Cortex of kidney (tissue), 1 donor: ENCODE measurements at places on chromosomes 3 and 15.

GRCh38 chr3:186790261-186790981 is 7.0 kb downstream of the EIF4A2 start:
- no peak for DNase-seq

DNA sequence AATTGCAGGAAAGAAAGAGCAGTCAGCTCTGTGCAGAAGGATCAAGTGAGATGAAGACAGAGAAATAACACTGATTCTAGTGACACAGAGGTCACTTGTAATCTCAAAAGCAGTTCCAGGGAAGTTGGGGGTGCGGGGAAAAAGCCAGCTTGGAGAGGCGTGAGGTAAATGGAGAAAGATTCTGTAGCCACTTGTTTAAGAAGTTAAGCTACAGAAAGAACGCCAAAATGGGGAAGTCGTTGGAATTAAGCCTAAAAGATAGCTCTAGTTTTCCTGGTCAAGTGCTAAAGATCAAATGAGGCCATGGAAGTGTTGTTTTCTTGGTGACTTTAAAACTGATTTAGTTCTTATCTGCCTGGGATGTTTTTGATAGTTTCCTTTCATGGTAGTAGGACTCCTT is 152.0 kb downstream of the GREM1 start:
- DNase-seq: no peak

GRCh38 chr3:72678380-72678779 is 169.9 kb downstream of the SHQ1 start:
- no peak for DNase-seq

- no peak for DNase-seq
These were observed 8.8 kb upstream of the DNAJA4 start for GRCh38 chr15:78255421-78256043.

DNA sequence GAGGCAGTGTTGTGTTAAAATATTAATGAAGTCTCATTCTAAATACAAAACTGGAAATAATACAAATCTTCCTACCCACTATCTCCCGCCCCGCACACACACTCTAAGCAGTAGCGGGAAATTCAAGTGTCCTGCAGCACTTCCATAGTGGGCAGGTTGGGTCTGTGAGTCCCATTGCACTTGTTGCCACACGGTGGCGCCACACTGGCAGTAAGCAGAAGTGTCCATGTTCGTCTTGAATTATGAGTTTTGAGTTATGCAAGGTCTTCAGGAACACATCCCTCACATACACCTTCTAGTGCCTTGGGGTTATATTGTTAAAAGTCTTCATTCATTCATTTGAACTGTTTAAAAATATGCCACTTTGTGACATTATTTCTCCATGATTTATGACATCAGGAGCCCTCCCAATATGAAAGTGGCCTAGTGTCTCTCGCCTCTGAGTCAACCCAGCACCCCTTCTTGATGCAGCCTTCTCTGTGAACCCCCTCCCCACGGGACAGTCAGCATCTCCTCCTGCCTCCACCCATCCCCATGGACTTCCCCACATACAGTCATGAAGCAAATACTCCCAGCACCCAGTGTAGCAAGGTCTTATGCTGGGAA is 17.6 kb upstream of the CCDC174 start:
- no peak for DNase-seq

GRCh38 chr3:83034806-83035703 is 1273.6 kb upstream of the GBE1 start:
- DNase-seq: no peak

GRCh38 chr15:59327942-59328341 is 44.7 kb downstream of the MYO1E start:
- DNase-seq: no peak

- no peak for DNase-seq
These were observed 60.2 kb downstream of the CORO2B start for GRCh38 chr15:68638953-68639515.

DNA sequence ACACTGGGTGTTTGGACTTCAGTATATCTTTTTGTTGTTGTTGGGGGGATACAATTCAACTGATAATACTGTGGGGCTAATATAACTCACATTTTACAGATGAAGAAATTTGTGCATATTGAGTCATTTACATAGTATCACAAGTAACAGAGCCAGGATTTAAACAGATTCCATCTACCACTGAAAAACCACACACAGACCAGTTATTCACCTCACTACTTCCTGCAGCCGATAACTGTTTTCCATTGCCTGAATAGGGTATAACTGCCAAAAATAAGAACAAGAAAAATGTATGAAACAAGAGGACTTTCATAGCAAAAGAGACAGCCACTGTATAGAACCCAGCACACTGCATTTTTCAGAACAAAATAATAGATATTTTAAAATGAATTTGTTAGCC is 215.8 kb upstream of the CNTN6 start:
- DNase-seq: no peak

DNA sequence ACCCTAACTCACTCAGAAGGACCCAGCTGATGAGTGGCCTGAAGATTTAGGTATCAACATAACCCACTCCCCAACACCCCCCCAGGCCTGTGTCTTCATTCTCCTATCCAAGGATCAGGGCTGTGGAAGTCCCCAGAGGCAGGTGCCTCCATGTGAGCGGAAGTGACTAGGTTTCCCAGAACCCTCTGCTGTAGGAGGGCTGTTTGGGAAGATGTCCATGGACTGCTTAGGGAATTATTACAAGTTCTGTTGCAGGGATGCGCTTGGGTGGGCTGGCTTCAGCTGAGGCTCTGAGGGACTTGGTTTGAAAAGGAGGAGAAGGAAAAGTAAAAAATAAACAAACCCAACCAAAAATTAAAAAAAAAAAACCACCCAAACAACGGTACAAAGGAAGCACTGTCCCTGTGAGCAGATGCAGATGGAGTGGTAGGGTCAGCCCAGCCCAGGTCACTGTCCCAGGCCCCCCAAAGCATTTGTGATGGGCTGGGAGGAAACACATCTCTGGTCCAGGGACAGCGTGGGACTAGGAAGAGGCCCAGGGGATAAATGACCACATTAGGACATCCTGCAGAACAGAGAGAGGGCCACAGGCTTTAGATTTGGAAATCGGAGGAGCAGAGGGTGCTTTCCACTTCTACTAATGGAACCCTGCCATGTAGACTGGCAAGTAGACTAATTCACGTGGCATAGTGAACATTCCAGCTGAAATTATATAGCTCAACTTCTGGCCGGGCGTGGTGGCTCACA is 12.2 kb upstream of the APOD start:
- no peak for DNase-seq

GRCh38 chr15:39213385-39213840 is 367.5 kb upstream of the THBS1 start:
- DNase-seq: no peak

DNA sequence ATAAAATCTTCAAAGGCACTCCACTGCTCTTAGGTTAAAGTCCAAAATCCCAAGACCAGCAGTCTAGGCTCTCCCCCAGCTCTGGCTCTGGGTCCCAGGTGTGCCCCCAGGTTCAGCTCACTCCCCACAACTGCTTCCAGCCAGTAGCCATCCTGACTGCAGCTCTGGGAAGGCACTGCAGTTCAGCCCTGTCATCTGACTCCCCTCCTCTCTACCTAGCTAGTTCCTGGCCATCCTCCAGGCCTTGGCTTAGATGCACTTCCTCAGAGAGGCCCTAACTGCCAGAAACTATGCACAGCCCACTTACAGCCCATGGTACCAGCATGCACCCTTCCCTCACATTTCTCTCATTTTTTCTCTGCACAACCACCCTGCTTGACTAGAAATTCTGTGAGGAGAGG is 25.5 kb downstream of the TBC1D2B start:
- DNase-seq: no peak

DNA sequence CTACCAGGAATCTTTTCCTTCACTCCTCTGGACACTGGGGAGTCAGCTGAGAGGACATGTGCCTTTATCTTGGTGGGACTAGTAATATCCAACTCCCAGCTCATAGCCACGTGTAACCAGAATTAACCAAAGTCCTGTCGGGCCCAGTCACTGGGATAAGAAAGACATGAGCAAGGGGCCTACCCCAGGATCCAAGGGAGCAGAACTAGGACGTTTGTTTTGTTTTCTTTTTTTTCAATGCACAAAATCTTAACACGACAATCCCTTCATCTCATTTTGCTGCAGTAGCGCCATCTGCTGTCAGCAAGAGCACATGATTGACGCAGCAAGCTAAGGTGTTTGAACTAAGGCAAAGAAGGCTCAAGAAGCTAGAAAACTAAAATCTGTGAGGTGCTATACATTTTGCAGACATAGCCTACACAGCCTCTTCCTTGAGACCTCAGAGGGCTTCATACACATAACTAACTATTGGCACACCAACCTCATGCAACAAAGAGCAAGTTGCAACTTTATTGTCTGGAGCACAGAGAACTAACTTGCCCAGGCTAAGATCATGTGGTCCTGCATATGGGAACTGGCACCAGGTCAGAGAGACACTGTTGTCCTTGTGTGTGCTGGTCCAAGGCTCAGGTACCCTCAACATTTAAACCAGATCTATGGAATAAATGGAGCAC is 43.6 kb downstream of the RLBP1 start:
- no peak for DNase-seq

GRCh38 chr3:141368062-141368924 is at the start of gene ZBTB38:
ZBTB38 (plus strand) TSS chr3:141368504; CDS start chr3:141442389, 73,885 bp downstream.
- no peak for DNase-seq

DNA sequence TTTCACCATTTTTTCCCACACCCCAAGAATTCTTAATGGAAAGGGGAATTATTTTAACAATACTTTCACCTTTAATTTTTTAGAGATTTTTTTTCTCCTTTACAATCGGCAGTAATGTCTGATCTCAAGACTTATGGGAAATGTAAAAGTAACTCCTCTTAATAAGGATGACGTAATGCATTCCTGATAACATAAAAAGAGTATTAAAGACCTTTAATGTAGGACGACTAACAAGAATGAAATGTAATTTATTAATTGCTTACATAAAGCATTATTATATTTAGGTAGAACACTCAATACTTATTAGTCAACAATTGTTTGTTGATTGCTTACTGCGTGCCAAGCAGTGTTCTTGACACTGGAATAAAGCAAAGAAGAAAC is 416.8 kb upstream of the NAALADL2 start:
- no peak for DNase-seq

- no peak for DNase-seq
These were observed 19.5 kb upstream of the BSN start for GRCh38 chr3:49534581-49535441.

GRCh38 chr3:3180456-3180855 is 965 bp upstream of the CRBN start:
- DNase-seq: no peak

- DNase-seq: no peak
These were observed 83.9 kb upstream of the PSMD6 start for GRCh38 chr3:64107190-64107589.

DNA sequence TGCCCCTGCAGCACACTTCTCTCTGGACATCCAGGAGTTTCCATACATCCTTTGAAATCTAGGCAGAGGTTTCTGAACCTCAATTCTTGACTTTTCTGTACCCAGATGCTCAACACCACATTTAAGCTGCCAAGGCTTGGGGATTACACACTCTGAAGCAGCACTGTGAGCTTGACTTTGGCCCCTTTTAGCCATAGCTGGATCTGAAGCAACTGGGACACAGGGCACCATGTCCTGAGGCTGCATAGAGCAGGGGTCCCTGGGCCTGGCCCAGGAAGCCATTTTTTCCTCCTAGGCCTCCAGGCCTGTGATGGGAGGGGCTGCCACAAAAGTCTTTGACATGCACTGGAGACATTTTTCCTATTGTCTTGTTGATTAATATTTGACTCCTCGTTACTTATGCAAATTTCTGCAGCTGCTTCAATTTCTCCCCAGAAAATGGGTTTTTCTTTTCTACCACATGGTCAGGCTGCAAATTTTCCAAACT is 694.0 kb downstream of the DIPK2A start:
- no peak for DNase-seq

GRCh38 chr15:96171853-96172296 is 158.6 kb upstream of the NR2F2 start:
- DNase-seq: no peak

- DNase-seq: no peak
These were observed 8.6 kb upstream of the MAP2K5 start for GRCh38 chr15:67533873-67534272.

- DNase-seq: no peak
These were observed 181.0 kb upstream of the CBLB start for GRCh38 chr3:106049821-106050220.

GRCh38 chr3:36461597-36461996 is 81.3 kb downstream of the STAC start:
- DNase-seq: no peak

GRCh38 chr3:160343132-160343531 is 55.9 kb downstream of the IFT80 start:
- no peak for DNase-seq

DNA sequence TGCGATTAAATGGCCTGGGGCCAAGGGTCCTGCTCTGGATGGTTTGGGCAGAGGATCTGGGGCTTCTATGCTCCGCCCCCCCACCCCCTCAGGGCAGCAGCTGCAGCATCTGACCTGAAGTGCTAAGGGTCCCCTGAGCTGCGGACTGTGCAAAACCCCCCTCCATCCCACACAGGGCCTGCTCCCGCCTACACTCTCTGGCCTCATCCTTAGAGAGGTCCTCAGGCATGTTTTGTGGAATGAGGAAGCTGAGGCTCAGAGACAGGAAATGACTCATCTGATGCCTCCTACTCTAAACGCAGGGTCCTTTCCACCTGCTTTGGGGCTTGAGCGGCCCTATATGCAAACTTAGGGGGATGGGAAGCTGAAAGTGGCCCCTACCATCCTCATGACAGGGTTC is 59.5 kb upstream of the CTSH start:
- no peak for DNase-seq

DNA sequence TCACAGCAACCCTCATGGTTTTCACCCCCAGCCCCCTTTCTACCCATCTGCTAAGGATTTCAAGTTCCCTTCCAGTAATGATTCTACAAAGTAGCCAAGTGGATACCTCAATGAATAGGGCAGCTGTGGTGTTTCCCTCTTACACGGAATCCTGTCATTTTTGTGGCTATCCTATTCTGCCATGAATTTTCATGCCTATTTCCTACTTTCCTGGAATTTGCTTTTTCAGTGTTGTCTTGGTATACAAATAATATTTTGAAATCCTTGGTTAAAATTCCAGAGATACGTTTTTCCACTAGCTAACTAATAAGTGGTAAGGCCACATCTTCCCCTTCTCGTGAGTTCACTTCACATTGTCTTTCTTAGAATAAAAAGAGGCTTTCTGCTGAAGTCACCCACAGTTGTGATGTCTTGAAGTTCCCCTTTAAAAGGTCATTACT is 7.5 kb downstream of the ADPRH start:
- no peak for DNase-seq

DNA sequence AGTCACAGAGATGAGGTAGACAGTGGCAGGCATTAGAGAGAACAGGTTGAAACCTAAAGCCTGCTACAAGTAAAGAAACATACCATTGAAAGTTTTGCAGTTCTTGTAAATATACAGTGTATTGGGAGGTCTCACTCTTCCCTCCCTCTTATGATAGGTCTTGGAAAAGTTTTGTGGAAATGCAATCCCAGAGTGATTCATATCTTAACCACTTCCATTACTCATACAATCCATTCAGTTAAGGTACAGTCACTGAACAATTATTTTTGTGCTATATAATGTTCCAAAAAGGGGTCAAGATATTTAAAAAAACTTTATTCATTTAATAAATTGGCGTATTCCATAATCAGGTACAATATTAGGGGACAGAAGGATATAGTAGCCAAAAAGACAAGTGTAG is 737.7 kb upstream of the ALCAM start:
- no peak for DNase-seq

- no peak for DNase-seq
These were observed 89.3 kb downstream of the LRIG1 start for GRCh38 chr3:66411474-66411873.

GRCh38 chr15:31366169-31366734 is 39.6 kb downstream of the KLF13 start:
- DNase-seq: no peak
